ENCODE measurements at places on chromosomes 4 and X.

GRCh38 chr4:1003271-1004070 is 8.0 kb upstream of the FGFRL1 start:
- DNase-seq, result no peak

DNA sequence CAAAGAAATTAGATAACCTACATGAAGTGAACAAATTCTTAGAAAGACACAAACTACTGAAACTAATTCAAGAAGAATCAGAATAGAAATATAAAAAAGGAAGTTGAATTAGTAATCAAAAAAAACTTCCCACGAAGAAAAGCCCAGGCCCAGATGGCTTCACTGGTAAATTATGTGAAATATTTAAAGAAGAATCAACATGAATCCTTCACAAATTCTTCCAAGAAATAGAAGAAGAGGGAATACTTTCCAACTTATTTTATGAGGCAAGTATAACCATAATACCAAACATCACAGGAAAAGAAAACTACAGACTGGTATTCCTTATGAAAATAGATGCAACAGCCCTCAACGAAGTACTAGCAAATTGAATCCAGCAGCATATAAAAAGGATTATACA is 30.7 kb downstream of the MOSPD2 start:
- DNase-seq, result no peak

- DNase-seq, result no peak
Observed at GRCh38 chrX:22097012-22097694, 65.0 kb downstream of the PHEX start.

DNA sequence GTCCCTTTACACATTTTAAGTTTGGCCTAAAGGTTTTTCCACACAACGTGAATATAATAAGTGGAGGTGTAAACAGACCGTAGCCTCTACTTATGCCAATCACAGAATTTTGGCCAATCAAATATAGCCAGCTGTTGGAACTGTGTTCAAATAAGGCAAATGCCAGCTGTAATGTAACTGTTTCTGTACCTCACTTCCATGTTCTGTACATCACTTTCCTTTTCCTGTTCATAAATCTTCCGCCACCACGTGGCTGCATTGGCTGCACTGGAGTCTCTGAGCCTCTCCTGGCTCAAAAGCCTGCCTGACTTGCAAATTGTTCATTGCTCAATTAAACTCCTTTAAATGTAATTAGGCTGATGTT is 105.1 kb upstream of the SMIM31 start:
- no peak for DNase-seq

Measured in T-helper 2 cell treated with Interferon-gamma antibody and Interleukin-4, amounts not matched to agents 5 μg/mL and 100 μg/mL, for 36 hours (primary cell).